ENCODE measurements at places on chromosomes 2 and 18.

DNA sequence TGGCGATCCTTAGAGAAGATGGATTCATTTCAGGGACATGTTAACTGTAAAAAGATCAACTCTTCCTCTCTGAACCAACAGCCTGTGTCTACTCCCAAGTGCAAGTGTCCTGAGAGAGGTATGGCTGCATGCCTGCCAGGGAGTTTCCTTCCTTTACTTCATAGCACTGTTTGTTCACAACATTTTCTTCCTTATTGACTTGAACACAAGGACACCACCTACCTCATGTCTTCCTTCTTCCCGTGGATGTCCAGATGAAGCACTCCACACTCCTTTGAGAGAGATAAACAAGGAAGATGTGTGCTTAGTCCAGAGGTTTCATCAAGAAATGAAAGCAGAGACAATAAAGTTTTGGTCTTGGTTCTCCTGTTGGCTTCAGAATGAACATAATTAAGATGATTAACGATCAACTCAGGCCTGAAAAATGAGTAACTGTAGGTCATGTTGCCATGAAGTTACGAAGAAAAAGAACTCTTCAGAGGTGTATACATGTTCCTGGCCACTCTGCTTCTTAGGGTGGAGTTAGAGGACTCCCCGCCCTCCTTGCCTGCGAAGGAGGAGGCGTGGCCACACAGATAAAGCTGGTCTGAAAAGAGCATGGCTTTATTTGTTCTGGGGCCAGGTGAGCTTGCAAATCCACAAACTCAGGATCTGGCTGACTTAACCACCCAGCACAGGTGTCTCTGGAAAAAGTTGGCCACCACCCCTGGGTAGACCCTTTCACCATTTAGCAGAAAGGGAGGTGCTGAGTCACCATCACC lies 155.0 kb upstream of the KCTD1 start:
- no peak for DNase-seq

DNA sequence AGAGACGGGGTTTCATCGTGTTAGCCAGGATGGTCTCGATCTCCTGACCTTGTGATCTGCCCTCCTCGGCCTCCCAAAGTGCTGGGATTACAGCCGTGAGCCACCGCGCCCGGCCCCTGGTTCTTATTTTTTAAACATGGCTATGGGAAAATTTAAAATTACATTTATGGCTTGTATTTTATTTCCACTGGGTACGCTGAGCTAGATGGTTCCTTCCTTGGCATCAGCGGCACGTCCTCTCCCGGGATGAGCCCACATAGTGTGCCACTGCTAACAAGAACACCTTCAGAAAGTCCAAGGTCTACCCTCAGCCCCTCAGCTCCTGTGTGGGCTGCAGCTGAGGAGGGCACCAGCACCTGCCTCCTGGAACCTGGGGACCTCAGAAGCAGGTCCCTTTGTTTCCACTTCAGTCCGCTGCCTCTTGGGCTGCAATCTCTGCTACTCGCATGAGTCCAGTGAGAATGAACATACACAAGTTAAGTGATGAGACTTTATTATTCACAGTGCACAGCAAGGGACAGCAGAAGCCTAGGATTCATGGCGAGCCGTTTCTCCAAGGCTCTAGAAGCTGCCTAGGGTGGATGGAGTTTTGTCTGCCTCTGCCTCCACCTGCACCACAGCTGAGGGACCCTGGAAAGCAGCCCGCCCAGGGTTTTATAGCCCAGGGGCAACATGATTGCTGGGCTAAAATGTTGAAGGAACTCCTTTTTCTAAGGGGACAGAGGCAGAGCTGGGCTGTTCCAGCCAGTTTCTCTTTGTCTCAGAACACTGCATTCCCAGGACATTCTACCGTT lies 107.5 kb upstream of the TEX51 start:
- no peak for DNase-seq

DNA sequence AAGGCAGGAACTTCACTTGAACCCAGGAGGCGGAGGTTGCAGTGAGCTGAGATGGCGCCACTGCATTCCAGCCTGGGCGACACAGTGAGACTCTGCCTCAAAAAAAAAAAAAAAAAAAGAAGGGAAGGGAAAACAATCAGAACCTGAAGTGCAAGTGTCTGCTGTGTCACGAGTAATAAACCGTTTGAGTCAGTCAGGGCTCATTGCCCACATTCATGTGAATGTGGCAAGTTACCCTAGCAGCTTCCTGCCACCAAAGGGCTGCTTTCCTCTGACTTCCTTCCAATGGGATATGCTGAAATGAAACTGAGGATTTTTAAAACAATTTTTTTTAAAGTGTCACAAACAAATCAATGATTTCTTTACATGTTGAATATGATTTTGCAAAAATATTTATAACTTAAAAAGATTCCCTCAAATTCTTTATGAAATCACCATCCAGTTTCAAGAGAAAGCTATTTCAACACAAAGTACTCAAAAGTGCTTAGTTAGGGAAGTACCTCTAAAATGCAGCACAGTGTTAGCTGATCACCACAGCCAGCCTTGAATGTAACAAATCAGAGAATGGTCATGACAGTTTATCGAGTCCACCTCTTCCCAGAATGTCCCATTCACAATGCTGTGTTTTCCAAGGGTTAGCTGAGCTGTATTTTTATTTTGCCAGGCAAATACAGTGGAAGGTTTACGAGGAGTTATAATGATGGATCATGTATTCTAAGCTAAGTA lies 36.4 kb downstream of the WDSUB1 start:
- DNase-seq: peak; percentile 20

GRCh38 chr18:32470714-32471633 lies at the start of gene GAREM1:
Gene GAREM1, minus strand, starts transcription at chr18:32470882. Its CDS starts 454 bp downstream, at chr18:32470428.
- DNase-seq: peak; percentile 98

DNA sequence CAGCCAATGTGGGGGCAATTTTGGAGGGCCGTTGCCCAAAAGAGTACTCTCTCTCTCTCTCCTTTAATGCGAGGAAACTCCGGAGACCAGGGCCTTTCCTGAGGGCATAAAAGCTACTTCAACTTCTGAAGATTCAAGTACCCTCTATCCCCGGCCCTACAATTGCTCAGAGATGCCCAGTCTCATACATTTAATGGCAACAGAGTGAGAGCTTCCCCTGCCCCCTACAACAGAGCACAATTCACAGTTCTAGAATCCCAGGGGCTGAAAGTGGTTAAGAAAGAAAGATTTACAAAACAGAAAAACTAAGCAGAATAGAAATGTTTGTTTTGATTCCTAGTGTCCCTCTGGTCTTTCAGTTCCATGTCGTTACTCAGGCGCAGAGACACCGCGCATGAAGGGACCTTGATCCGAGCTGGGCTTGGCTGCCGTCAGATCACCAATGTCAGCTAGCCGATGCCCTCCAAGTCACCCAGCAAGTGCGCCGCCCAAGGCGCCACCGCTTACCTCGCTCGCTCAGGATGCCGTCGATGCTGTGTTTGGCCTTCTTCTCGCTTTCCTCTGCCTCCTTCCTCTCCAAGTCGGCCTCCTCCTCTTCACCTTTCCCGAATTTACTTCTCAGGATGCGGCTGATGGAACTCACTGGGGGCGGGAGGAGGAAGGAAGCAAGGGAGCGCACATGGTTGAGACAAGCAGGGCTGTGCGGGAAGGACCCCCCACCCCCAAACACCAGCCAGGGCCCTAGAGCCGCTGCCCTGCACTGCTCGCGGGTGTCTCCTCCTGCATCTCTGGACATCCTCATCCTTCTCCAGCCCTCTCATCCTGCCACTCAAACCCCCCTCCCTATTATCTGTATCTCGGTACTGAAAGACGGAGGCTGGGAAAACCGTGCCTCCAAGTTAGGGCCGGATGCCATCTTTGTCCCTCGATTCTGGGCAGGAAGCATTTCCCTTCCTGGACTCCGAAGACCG lies 4.9 kb downstream of the PAX3 start:
- no peak for DNase-seq

- DNase-seq: no peak
Measured at GRCh38 chr2:4684921-4685320, 981.5 kb downstream of the DCDC2C start.

DNA sequence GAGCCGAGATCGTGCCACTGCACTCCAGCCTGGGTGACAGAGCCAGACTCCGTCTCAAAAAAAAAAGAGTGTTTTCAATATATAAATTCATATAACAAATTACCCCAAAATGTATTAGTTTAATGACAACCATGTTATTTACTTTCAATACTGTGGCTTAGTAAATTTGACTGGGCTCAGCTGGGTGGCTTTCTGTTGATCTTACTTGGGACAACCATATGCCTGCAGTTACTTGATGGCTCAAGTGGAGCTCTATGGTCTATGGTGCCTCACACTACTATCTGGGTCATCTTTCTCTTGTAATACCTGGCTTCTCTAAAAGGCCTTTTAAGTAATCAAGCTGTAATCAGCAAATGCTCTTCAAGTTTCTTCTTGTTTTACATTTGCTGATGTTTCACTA lies 341.5 kb upstream of the SPHKAP start:
- DNase-seq: no peak

- DNase-seq: no peak
Measured at GRCh38 chr2:106749823-106750222, 136.1 kb downstream of the ST6GAL2 start.

- DNase-seq: no peak
Measured at GRCh38 chr2:221750316-221750715, 178.2 kb upstream of the EPHA4 start.

DNA sequence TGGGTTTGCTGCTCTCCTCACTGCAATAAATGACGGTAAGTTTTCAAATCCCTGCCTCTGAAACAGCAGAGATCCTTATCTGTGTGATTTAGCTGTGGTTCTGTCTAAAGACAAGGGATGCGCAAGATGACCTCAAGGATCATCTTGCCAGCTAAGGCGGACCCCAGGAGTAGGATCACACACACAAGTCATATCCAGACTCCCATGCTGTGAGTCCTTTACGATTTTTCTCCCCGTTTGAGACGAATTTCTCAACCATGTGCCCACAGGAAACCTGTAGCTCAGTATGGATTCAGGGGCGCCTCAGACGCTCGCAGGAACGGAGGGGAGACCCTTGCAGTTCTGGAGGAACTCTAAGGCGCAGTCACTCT lies 11.1 kb upstream of the DCTN1 start:
- DNase-seq: peak; percentile 23

GRCh38 chr2:151959238-151959637 lies 131.0 kb upstream of the ARL5A start:
- DNase-seq: no peak

- no peak for DNase-seq
Measured at GRCh38 chr2:178043266-178043665, 29.3 kb downstream of the PDE11A start.

DNA sequence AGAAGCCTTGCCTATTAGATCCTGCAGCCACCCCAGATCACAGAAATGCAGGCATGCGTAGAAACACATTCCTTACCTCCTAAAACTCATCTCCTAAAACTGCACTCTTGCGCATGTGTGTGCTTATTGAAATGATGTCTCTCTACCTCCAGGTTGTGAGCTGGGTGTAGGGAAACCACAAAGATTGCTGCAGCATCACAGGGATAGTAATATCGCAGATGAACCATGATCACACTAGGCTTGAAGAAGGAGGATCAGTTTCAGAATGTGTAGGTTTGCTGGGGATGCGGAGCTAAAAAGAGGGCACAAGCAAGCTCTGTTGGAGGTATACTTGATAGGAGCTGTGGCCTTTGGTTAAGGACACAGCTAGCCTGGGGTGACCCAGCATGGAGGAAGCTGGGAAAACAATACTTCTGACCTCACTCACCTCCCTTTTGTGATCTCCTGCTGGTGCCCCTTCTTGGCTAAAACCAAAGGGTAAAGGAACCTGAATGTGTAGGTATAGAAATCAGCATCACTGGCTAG lies 118.8 kb downstream of the SETBP1 start:
- DNase-seq: no peak

DNA sequence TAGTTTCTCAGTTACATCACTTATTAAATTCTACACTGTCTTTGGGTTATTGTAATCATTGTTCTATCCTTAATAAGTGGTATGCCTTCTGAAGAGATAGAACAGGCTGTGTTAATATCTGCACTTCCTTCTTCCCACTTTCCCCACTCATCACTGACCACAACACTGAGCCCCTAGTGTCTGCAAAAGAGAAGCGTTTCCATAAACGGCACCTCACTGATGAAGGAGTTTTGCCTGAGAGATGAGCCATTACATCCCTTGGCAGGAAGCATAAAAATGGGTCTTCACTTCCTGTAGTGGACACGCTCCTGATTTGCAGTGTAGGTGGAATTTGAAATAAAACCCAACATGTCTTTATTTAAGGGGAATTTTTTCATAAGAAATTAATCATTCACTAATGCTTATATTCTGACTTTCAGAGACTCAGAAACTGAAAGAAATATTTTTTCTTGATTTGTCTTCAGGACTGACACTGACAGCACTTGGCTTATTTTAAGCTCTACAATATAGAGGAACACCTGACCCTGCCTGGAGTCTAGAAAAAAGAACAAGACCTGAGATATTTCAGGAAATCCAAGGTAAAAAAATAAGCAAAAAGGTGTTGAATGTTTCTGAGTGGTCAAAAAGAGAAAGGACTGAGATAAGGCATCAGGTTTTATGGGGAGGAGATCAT lies 275.3 kb downstream of the RAD51AP2 start:
- DNase-seq: no peak

GRCh38 chr2:71716697-71717624 lies 263.6 kb downstream of the DYSF start:
- no peak for DNase-seq

- DNase-seq: no peak
Measured at GRCh38 chr2:216090369-216090786, 8.7 kb downstream of the TMEM169 start.

- DNase-seq: no peak
Measured at GRCh38 chr2:118291251-118291880, 203.1 kb downstream of the INSIG2 start.

DNA sequence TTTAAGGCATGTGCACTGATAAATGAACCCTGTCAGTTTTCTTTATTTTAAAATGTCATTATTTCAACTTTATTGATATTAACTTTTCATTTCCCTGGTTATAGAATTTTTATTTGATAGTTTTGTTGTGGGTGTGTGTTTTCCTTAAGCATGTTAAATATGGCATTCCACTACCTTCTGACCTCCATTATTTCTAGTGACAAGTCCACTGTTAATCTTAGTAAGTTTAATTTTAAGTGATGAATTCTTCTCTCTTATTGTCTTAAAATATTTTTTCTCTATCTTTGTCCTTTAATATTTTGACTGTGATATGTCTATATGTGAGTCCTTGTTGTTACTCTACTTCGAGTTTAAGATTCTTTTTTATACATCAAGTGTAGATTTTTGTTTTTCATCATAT lies 685.7 kb downstream of the GALR1 start:
- no peak for DNase-seq

- DNase-seq: no peak
Measured at GRCh38 chr2:215907147-215907546, 106.2 kb downstream of the MREG start.

GRCh38 chr2:106664669-106665068 lies 177.5 kb downstream of the CD8B2 start:
- DNase-seq: no peak

DNA sequence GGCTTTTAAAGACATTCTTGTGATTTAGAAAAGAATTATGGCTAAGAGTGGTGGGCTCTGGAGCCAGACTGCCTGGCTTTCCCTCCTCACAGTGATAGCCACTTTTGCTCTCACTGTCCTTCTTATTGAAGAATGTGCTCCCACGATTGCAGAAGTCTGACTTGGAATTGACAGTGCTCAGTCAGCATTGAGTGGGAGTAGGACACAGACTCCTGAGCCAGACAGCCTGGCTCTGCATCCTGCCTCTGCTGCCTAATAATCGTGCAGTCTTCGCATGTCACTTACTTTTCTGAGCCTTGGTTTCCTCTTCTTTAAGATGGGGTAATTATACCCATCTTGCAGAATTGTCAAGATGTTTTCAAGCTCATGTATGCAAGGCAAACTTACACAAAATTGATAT lies 23.3 kb downstream of the SPATS2L start:
- no peak for DNase-seq
